ENCODE measurements at places on chromosomes 16 and 17. TPM values are rescaled to one million over a fixed set of nuclear protein-coding genes. Genes with fewer than 3 reads are reported as not detected.

The XAF1 gene
- total RNA-seq: 9.7 TPM

DNA sequence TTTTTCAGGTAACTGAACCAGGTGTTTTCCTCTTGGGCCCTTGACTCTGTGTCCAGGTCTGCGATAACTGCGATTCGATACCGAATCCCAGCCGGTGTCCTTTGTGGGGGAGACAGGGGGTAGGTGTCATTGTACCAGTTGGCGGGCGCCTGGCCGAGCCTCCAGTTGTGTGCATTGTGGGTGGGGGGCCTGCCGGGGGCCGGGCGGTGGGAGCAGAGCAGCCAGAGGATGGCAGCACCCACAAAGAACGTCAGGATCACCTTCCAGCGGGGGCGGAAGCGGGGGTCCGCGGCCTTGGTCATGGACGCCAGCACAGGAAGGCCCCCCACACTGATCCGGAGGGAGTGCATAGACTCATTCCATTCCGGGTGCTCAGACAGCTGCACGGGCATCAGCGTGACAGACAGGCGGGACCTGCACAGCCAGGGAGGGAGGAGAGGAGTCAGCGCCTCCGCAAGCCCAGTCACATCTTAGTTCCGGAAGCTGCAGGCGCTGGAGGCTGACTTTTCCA, 12.3 kb downstream of the CANT1 start:
- peak; percentile 40 for DNase-seq

GRCh38 chr16:3988011-3988410, 107.5 kb upstream of the CREBBP start:
- no peak for DNase-seq

GRCh38 chr17:32493976-32494513, 7.3 kb downstream of the CDK5R1 start:
- DNase-seq: no peak

GRCh38 chr17:50630524-50631194, 4.0 kb upstream of the ABCC3 start:
- no peak for DNase-seq

DNA sequence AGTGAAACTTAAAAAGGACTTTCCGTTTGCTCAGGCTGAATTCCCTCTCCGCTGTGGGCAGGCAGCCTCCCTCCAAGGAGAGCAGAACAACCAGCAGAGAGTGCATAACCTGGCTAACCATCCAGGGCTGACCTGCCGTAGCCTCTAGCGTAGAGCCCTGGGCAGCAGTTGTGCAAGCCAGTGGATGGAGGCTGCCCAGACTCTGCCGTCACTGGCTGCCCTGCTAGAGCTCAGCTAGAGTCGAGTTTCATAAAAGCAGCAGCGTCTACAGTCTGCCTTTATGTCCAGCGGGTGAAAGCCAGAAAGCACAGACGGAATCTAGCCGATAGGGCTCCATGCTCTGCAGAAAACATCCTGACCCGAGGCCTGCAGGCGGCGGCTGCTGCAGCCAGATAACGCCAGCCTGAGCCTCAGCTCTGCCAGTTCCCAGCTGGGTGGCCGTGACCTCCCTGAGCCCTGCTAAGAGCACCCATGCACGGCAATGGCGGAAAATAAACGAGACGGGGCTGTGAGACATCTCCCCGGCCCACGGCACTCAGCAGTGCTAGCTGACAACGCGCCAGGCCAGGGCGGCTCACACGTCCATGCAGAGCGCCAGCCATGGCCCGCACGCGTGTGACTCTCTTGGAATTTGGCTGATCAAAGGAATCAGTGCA, 231.3 kb downstream of the ENGASE start:
- peak; percentile 4 for DNase-seq

DNA sequence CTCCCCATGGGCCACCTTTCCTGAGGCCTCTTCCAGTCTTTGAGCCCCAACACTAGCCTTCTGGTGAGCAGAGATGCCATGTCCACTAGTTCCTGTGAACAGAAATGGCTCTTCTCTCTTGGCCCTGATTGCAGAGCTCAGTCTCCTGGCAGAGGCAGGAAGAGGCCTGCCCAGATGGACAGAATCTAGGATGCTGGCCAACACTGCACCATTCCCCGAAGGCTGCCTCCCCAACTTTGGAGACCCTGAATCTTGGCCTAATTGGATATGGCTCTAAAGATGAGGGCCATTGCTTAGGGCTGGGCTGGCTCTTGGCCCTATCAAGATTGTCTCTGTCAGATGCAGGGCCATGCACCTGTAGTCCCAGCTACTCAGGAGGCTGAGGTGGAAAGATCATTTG, 18.0 kb upstream of the DYNLL2 start:
- DNase-seq: no peak

Data from myocyte (in vitro differentiated cells).